ENCODE measurements at places on chromosomes 12 and 14. TPM values are rescaled to one million over a fixed set of nuclear protein-coding genes. Genes with fewer than 3 reads are reported as not detected.

- H3K27me3 ChIP-seq = no peaks in the 10 kb centered on the region
- H3K27ac ChIP-seq = no peak overlapping the region
- H3K36me3 ChIP-seq = no peaks in the 10 kb centered on the region
These were observed 97.7 kb downstream of the PPM1A start for GRCh38 chr14:60346706-60347105.

DNA sequence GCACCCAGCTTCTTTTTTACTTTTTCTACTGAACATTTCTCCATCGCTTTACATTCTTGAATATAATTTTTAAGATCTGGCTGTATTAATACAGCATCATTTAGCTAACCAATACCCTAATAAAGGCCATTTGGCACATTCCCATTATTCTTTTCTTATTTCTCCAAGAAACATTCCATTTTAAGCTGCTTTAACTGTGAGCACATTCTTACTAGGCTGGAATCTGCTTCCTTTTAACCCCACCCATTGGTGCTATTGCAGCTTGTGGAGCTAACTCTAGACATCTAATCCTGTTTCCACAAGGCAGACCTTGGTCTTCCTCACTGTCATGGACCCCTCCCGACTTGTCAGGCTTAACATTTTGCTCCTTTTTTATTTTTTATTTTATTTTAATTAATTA lies 15.2 kb downstream of the CALM1 start:
- no peak overlapping the region for H3K4me3 ChIP-seq
- H3K4me1 ChIP-seq = no peaks in the 10 kb centered on the region
- H3K27ac ChIP-seq = no peak overlapping the region
- no peaks in the 10 kb centered on the region for H3K36me3 ChIP-seq
- H3K27me3 ChIP-seq = no peaks in the 10 kb centered on the region

GRCh38 chr14:31950764-31951637 lies 126.1 kb upstream of the ARHGAP5 start:
- no peak for DNase-seq
- no peak overlapping the region for H3K27ac ChIP-seq
- peaks cover 13% of the 10 kb centered on the region for H3K4me1 ChIP-seq
- H3K4me3 ChIP-seq = no peak overlapping the region

DNA sequence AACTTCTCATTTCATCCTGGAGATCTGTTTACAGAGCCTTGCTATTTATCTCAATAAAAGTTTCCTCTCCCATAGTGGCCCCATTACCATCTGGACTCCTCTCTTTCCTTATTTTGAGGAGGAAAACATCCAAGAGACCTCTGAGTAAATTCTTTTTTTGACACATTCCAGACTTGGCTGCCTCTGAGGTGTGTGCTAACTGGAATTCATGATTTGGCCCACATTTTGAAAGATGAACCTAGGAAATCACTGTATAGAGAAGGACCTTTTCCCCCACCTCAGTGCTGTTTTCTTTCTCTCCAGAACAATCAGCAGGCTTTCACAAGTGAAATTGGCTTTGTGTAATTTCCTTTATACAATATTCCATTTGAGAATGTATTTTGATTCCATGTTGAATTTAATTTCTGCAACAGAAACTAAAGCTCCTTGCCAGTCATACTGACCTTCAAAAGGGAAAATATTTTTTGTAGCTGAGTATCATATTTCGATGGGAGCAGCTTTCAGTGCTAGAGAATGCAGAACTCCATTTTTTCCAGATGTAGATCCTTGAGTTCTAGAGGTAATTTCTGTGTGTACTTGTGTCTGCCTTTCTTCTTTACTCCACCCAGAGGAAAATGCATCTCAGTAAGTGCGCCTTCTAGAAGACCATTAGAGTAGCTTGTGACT lies 244.9 kb upstream of the RGS6 start:
- H3K27me3 ChIP-seq = no peaks in the 10 kb centered on the region
- no peak overlapping the region for H3K27ac ChIP-seq
- no peaks in the 10 kb centered on the region for H3K4me1 ChIP-seq
- peaks cover 5% of the 10 kb centered on the region for H3K36me3 ChIP-seq

DNA sequence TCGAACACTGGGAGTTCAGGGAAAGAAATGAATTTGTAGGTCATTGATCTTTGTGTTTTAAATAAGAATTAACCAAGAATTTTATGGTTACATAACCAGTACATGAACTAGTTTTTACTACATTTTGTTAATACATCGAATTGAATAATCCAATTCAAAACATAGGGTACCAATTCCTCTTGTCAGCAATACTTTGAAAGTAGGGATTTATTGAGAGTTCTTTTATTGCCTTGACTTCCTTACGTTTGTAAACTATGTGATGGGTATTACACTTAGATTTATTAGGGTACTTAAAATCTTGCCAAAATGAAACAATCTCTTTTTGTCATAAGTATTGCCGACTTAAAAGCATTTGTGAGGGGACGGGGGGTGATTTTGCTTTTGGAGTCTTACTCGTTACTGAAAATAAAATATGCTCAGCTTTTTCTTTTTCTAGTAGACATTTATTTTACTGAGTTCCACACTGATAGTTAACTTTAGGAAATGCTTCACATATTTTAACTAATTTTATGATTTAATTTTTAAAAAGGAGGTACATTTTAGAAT lies 22.4 kb downstream of the SOCS2 start:
- no peaks in the 10 kb centered on the region for H3K36me3 ChIP-seq
- H3K4me1 ChIP-seq = peaks cover 8% of the 10 kb centered on the region
- H3K27me3 ChIP-seq = no peaks in the 10 kb centered on the region
- H3K4me3 ChIP-seq = no peak overlapping the region
- no peak for DNase-seq

DNA sequence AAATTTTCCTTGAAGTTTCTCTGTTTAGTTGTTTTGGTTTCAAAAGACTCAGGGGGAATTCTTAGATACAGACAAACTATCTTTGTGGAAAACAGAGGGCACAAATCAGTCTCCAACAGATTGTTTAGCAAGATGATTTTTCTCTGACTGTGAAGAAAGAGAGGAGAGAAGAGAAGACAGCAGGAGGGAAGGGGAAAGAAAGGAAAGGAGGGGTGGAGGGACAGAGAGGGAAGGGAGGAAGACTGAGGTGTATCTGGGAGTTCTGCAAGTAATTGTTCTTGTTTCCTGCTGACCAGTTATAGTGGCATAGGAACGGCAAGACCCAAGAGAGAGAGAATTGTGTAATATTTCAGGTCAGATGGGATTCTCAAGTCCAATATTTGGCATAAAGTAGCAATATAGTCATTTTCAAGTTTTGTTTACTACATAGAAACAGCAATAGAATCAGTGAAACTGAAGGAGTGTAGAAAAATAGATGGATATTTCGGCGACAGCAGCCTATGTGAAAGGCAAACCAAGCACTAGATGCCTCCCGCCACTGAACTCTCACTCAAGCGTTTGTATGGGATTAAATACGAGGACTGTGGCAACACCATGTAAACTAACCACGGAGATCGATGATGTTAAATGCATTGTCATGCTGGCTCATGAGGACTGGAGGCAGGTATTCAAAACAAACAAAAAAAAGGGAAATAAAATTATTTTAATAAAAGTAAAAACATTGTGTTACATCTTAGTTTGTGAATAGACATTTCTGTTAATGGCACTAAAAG lies 342.5 kb downstream of the SLC16A7 start:
- no peak for DNase-seq
- no peak overlapping the region for H3K27ac ChIP-seq
- no peaks in the 10 kb centered on the region for H3K27me3 ChIP-seq

- H3K27me3 ChIP-seq = no peaks in the 10 kb centered on the region
- no peaks in the 10 kb centered on the region for H3K36me3 ChIP-seq
- H3K4me1 ChIP-seq = no peaks in the 10 kb centered on the region
- H3K27ac ChIP-seq = no peak overlapping the region
- peak; percentile 27 for DNase-seq
These were observed 2.1 kb downstream of the LUM start for GRCh38 chr12:91109148-91109564.

DNA sequence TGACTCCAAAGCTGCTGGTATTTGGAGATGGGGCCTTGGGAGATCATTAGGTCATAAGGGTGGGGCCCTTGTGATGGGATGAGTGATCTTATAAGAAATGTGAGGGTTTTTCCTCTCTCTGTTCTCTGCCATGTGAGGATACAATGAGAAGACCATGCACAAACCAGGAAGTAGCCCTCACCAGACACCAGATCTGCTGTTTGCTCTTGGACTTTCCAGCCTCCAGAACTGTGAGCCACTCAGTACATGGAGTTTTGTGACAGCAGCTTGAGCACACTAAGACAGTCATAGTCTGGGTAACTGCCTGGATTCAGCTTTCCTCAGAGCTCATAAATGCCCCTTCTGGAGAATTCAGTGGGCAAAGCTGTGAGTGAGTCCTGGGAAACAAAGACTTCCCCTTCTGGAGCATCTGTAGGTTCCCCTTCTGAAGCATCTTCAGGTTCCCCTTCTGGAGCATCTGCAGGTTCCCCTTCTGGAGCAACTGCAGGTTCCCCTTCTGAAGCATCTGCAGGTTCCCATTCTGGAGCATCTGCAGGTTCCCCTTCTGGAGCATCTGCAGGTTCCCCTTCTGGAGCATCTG lies 11.0 kb upstream of the PPP4R3A start:
- H3K4me1 ChIP-seq = no peaks in the 10 kb centered on the region
- H3K36me3 ChIP-seq = no peaks in the 10 kb centered on the region
- H3K4me3 ChIP-seq = no peak overlapping the region

GRCh38 chr14:58994130-58994529 lies 194.3 kb upstream of the DAAM1 start:
- H3K27me3 ChIP-seq = no peaks in the 10 kb centered on the region
- no peaks in the 10 kb centered on the region for H3K4me1 ChIP-seq
- H3K4me3 ChIP-seq = no peak overlapping the region
- H3K36me3 ChIP-seq = no peaks in the 10 kb centered on the region
- DNase-seq = no peak

DNA sequence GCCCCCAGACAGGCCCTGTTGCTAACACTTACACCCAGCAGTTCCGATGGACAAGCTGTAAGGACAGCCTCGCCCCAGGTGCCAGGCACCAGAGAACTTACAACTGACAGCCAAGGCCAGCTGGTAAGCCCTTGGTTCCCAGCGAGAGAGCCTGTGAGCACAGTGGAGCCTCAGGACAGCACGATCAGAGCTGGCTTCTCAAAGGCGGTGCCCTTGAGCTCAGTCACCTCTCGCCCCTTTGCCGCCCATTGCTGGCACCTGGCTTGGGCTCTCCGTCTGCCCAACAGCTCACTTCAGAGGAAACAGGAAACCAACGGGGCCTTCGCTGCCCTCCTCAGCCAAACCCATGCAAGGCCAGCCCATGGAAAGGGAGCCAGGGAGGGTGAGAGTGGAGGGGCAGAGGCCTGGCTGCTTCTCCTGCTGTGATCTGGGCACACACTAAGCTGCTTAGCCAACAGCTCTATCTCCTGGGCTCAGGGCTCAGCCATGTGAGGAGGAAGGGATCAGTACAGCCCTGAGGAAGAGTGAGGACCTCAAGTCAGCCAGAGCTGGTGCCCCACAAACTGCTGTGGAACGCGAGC lies 98.5 kb downstream of the SINHCAF start:
- DNase-seq = peak; percentile 37

DNA sequence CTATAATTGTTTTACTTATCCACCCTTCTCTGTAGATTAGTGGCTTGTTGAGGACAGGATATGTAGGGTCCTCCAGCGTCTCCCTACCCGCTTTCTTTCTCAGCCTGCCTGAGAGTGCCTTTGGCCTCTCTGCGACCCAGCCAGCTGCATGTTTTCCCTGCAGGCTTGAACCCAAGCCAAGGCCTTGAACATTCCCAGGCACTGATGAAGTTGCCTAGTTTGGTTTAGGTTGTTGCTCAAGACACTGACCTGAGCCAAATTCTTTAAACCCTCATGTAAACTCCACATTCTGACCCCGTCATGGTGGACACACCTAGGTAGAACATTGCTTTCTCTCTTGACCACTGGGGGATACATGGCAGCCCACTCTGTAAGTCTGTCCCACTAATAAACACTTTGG lies 33.4 kb upstream of the TXNRD1 start:
- no peak for DNase-seq
- peak overlapping the region; percentile 36 for H3K27ac ChIP-seq
- H3K27me3 ChIP-seq = no peaks in the 10 kb centered on the region
- H3K4me1 ChIP-seq = peaks cover 6% of the 10 kb centered on the region
- H3K4me3 ChIP-seq = no peak overlapping the region
- no peaks in the 10 kb centered on the region for H3K36me3 ChIP-seq

GRCh38 chr12:6570264-6570887 lies 2.3 kb upstream of the NOP2 start:
- no peak overlapping the region for H3K4me3 ChIP-seq
- DNase-seq = peak; percentile 57
- peaks cover 18% of the 10 kb centered on the region for H3K4me1 ChIP-seq
- no peaks in the 10 kb centered on the region for H3K27me3 ChIP-seq
- no peaks in the 10 kb centered on the region for H3K36me3 ChIP-seq

DNA sequence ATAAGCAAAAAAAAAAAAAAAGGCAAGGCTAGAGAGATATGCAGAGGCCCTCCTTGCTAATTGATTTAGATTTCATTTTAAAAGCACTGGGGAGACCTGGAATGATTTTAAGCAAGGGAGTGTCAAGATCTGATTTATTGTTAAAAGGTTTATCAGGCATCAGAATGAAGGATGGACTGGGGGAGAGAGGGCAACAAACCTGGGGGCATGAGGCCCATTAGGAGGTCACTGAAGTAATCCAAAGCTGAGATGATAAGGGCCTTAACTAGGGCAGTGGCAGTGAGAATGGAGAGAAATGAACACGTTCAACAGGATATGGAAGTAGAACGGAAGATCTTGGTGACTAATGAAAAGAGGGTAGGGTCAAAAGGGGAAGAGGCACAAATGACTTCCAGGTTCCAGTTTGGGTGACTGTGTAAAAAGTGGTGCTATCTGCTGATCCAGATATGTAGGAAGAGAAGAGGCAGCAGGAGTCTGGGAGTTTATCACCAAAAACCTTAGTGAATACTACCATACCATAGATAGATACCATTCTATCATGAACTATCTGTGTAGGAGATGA lies 24.0 kb downstream of the KITLG start:
- DNase-seq = no peak
- H3K27me3 ChIP-seq = no peaks in the 10 kb centered on the region
- H3K27ac ChIP-seq = no peak overlapping the region
- H3K36me3 ChIP-seq = no peaks in the 10 kb centered on the region
- no peaks in the 10 kb centered on the region for H3K4me1 ChIP-seq

DNA sequence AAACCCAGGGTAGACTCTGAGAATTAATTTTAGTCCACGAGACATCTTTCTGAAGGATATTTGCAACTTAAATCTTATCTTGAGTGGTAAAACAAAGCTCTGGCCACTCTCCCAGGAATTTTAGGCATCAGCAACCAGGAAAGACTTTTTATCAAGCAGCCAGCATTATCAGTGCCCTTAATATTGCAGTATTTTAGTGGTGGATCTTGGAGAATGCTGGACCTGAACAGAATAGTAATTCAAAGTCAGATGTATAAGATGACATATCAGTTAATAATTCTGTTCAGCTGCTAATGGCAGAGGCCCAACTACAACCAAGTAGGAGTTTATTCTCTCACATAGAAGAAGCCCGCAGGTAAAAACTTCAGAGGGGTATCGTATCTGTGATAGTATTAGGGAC lies 59.0 kb upstream of the CRY1 start:
- no peaks in the 10 kb centered on the region for H3K4me1 ChIP-seq
- no peak overlapping the region for H3K27ac ChIP-seq
- no peak overlapping the region for H3K4me3 ChIP-seq
- no peaks in the 10 kb centered on the region for H3K36me3 ChIP-seq

TAS2R50 gene
- 1.9 TPM for total RNA-seq

OTX2 gene
- total RNA-seq = not detected

LIN7A gene
- total RNA-seq = 28.2 TPM

PPP2R5C gene
- 89.1 TPM for total RNA-seq

OTOGL gene
- 1.7 TPM for total RNA-seq

LRCOL1 gene
- not detected for total RNA-seq

KCNA5 gene
- total RNA-seq = not detected

TAS2R8 gene
- total RNA-seq = not detected

LMNTD1 gene
- total RNA-seq = not detected

TBC1D30 gene
- 7.8 TPM for total RNA-seq

RDH16 gene
- 1.2 TPM for total RNA-seq

NOVA1 gene
- total RNA-seq = 3.6 TPM

C1QL4 gene
- total RNA-seq = not detected

TSPAN19 gene
- total RNA-seq = not detected
